ENCODE measurements at places on chromosomes 7 and 10. TPM values are rescaled to one million over a fixed set of nuclear protein-coding genes. Genes with fewer than 3 reads are reported as not detected.

DNA sequence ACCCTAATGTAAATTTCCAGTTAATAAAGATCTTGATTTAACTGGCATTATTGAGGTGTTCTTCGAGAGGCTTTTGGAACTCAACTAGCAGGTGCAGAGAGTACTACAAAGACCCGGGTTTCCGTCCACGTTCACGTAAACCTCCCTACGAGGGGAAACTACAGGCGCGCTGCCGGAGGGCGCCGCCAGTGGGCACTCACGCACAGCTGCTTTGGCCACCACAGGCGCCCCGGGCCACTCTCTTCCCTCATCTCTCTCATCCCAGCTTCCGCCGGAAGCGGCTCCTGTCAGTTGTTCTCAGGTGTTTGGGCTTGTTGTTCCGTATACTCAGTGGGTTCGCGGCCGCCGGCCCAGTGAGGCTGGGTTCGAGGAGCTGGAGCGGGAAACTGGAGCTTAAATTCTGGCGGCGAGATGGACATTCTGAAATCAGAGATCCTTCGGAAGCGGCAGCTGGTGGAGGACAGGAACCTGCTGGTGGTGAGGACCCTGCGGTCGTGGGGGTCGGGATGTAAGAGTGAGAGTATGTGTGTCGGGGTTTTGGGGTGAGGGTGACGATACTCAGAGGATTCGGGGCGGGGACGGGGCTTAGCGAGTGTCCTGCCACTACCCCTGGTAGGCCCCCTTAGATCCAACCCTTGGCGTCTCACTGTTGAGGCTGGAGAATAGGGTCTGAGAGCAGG lies at the start of gene PRPF18:
Gene PRPF18, plus strand, starts transcription at position 290 of the 680 bp plus-strand sequence. Its CDS starts 122 bp downstream, at position 412.
- no peak within 1 kb of the TSS for H3K27ac ChIP-seq
- H3K4me1 ChIP-seq, result peaks cover 8% of the 10 kb centered on the region
- H3K36me3 ChIP-seq, result no peaks in the 10 kb centered on the region
- H3K4me3 ChIP-seq, result peak within 1 kb of the TSS; percentile 85
- no peaks in the 10 kb centered on the region for H3K27me3 ChIP-seq
- DNase-seq, result peak; percentile 92

FGL2 gene
- polyA plus RNA-seq, result not detected

DNA sequence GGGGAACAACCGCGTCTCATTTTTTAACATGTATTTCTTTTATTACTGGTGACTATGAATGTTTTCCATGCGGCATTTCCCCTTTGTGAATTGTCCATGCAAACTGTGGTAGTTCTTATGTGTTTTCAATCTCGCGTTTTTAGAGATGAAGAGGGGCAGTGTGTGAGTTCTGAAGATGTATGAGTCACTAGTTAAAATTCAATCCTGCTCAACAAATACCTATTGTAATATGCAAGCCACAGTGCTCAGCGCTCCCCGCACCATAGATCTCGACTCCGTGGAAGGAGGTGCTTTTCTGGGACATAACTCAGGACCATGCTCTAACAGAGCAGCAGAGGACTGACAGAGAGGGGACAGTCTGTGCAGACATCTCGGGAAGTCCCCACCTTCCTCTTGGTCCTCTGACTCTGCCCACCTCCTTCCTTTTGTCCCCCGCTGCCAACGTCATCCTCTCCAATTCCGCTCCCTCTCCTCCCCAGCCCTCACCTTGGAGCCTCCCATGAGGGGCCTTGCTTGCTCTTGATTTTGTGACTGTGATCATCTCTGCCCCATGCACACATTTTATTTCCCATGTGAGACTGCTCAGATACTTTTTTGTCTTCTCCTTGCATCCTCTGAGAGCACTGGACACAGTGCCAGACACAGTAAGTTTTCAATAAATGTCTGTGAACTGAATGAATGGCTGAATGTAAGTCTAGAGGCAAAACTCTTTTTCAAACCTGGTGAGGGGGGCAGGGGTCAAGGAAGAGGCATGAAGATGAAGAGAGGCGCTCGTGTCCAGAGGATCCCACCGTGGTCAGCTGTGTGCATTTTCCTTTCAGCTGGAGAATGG lies 42.7 kb upstream of the PLEKHA1 start:
- H3K4me1 ChIP-seq, result no peaks in the 10 kb centered on the region
- no peak overlapping the region for H3K4me3 ChIP-seq
- H3K36me3 ChIP-seq, result no peaks in the 10 kb centered on the region
- H3K27ac ChIP-seq, result no peak overlapping the region
- no peak for DNase-seq

GRCh38 chr7:30241767-30242166 lies 42.6 kb upstream of the ZNRF2 start:
- no peaks in the 10 kb centered on the region for H3K36me3 ChIP-seq
- H3K4me1 ChIP-seq, result no peaks in the 10 kb centered on the region
- no peak for DNase-seq
- no peaks in the 10 kb centered on the region for H3K27me3 ChIP-seq
- no peak overlapping the region for H3K27ac ChIP-seq
- no peak overlapping the region for H3K4me3 ChIP-seq

- no peaks in the 10 kb centered on the region for H3K27me3 ChIP-seq
- peaks cover 19% of the 10 kb centered on the region for H3K36me3 ChIP-seq
- H3K4me3 ChIP-seq, result no peak overlapping the region
- peaks cover 3% of the 10 kb centered on the region for H3K4me1 ChIP-seq
- DNase-seq, result peak; percentile 54
- no peak overlapping the region for H3K27ac ChIP-seq
These were observed 25.2 kb downstream of the SMNDC1 start for GRCh38 chr10:110279407-110279986.

MSMB gene
- not detected for polyA plus RNA-seq

GRCh38 chr7:41917-42565 lies 150.3 kb upstream of the FAM20C start:
- H3K27me3 ChIP-seq, result peaks cover 43% of the 10 kb centered on the region
- no peaks in the 10 kb centered on the region for H3K4me1 ChIP-seq
- H3K4me3 ChIP-seq, result no peak overlapping the region
- no peak overlapping the region for H3K27ac ChIP-seq

IDI2 gene
- polyA plus RNA-seq, result not detected

DNA sequence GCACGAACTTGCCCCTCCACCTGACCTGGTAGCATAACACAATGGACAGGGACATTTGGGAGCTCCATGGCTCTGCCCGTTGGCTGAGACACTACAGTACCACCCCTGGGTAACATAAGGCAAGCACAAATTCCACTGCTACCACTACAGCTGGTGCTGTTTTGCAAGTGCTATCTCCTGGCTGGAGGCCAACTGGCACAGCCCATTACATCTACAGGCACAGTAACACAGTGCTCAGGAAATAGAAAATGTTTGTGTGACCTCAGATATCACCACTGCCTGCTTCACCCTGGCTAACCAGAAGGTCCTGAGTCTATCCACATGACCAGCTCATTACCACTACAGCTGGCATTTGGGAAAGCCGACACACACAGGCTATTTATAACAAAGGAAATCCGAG lies 631.1 kb upstream of the MBL2 start:
- H3K27me3 ChIP-seq, result no peaks in the 10 kb centered on the region
- H3K4me1 ChIP-seq, result no peaks in the 10 kb centered on the region
- no peak overlapping the region for H3K27ac ChIP-seq
- no peak overlapping the region for H3K4me3 ChIP-seq

CCDC172 gene
- not detected for polyA plus RNA-seq

DNA sequence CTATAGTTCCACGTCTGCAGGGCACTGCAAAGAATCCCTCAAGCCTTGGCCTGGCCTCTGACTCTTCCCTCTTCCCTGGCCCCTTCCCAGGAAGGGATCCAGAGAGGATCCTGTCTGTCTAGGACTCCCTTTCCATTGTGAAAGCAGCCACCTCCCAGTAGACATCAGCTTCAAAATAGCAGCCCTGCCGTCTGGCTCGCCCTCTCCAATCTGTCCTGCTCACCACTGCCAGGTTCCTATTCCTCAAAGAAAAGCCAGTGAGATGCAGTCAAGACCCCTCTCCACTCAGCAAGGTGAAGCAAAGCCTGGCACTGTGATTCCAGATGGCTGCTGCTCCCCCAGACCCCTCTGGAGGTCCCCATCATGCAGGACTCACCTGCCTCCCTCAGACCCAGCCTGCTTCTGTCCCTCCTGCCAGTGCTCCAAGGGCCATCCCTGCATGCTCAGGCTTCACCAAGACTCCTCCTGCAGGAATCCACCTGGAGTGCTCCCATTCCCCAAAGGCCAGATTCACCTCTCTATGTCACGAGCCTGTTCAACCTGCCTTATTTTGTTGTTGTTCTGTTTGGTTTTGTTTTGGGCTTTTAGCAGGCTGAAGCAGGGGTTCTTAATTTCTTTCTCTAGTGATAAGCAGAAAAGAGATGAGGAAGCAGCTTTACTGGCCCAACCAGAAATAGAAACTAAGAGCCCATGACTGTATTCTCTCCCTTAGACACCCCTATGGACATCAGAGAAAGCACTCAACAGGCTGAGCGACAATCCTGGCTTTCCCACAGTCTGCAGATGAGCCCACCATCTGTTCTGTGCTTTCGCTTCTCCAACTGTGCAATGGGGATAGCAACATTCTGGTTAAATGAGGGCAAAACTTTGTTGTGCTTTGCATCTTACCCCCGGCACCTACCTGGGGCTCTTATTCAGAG lies 305.1 kb downstream of the GRID1 start:
- no peak overlapping the region for H3K4me3 ChIP-seq
- no peaks in the 10 kb centered on the region for H3K27me3 ChIP-seq
- no peak for DNase-seq
- H3K27ac ChIP-seq, result no peak overlapping the region
- no peaks in the 10 kb centered on the region for H3K36me3 ChIP-seq
